ENCODE measurements at places on chromosomes 12 and 14.

DNA sequence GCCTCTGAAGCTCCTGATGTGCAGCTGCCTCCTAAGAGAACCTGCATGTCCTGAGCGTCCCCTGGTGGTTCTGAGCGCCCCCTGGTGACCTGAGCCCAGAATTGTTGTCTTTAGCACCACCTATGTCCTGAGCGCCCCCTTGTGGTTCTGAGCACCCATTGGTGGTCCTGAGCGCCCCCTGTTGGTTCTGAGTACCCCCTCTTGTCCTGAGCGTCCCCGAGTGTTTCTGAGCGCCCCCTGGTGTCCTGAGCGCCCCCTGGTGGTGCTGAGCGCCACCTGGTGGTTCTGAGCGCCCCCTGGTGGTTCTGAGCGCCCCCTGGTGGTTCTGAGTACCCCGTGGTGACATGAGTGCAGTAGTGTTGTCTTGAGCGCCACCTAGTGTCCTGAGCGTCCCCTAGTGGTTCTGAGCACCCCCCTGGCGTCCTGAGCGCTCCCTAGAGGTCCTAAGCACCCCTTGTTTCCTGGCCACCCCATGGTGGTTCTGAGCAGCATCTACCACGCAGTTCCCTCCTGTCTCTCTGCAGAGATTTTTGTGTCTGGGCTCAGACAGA is 782.5 kb downstream of the TMEM121 start:
- no peak for DNase-seq

GRCh38 chr14:54683882-54684794 is 117.2 kb downstream of the SAMD4A start:
- peak; percentile 93 for DNase-seq

DNA sequence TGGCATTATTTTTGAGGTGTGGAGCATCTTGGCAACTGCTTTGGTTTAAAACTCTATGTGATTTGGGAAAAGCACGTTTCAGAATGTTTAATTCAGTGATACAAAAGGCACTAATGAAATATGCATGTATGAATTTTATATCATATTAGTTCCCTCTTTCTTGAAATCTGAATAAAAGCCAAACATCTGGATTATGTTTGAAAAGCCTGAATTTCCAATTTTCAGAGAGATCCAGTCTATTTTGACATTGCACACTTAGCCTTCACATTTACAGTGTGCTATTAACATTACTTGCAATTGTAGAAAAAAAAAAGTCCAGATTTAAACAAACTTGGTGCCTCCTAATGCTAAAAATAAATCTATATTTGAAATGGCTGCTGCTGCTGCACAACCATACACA is 219.1 kb upstream of the NPAS3 start:
- DNase-seq: no peak

DNA sequence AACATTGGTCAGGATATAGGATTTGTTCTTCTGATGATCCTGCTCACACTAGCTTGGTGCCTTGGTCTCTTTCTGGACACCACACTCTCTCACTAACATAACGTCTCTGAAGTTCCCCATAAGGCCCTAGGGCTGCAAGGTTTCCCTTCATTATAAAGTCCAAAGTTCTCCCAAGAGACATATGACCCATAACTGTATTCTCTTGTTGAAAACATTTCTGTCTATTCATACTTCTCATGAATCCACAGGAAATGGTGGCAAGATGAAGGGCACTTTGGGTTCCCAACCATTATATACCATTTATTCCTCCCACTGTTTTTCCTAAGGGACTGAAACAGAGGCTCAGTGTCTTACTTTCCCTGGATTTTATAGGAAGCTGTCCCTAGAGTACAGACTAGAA is 37.1 kb upstream of the KITLG start:
- DNase-seq: no peak

GRCh38 chr12:112894128-112894527 is 12.6 kb upstream of the OAS1 start:
- no peak for DNase-seq

DNA sequence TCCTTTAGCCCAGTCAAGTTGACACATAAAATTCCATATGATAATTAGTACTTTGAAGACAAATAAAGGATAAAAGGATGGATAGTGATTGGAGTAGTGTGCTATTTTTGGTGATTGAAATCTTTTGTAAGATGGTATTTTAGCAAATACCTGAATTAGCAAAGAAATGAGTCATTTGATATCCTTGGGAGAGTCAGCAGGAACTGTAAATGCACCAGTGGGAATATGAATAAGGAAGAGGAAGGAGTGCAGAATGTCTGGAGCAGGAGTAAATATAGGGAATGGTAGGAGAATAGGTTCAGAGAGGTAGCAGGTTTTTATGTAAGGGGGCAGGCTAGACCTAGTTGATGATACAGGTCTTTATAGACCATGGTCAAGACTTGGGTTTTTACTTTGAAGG is 75.0 kb downstream of the TRMT5 start:
- DNase-seq: no peak

DNA sequence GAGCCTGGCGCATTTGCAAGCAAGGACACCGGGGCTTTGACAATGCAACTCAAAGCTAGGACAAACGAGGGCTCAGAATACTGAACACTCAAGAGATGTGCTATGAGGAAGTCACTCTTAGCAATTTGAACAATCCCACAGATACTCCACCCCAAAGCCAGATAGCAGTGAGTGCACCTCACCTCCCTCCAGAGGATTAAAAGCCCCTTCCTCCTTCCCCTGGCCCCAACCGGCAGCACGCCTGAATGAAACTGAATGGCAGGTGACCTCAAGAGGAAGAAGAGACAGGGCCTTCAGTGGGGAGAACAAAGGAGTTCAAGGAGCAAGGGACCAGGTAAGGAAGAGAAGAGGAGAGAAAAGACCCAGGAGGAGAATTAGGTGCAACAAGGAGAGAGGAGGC is 1.9 kb upstream of the KRT78 start:
- DNase-seq: no peak

- DNase-seq: no peak
Observed at GRCh38 chr12:32030151-32030550, 70.9 kb downstream of the RESF1 start.

GRCh38 chr14:20197459-20197858 is 6.8 kb downstream of the OR11G2 start:
- DNase-seq: no peak

DNA sequence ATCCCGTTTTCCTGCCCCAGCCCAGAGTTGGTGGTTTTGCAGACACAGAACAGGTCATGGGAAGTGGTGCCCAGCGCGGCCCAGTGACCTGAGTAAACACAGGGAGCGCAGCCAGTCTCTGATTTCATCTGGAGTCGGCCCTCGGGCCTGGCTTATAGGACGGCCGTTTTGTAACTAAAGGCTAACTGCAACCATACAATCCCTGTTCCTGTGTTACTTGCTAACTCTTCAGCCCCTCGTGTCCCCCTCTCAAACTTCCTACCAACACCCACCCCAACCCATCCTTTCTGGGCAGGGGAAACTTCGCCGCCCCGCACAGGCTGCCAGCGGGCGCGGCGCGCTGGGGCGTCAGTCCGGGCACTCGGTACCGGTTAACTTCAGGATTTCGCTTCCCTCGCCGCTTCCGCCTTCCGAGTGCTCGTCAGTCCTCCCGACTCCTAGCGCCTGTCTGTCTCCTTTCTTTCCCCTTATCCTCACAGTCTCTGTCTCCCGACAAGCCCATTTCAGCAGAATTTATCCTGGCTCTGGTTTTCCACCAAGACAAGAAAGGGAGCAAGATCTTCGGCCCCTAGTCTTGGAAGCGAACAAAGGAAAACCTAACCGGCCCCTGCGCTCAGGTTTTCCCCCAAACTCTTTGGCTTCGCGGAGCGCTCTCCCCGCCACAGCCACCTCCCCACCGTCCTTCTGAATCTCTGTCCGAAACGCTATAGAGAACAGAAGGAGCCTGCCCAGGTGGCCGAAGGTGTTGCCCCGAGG is 2.0 kb downstream of the SIX1 start:
- peak; percentile 77 for DNase-seq

DNA sequence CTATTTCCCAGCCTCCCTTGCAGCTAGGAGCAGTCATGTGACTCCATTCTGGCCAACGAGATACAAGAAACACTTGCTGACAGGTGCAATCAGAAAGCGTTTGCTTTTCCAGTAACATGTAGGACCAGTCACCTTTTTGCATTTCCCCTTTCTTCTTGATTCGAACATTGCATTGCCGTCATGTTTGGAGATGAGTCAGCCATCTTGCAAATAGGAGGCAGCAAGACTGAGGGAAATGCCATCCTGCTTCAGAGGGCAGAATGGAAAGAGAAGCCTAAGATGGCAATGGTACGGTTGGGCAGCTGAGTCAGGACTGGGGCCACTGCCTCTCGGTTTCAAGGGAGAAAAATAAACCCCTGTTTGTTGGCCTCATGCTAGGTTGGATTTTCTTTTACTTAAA is 34.5 kb upstream of the GPR132 start:
- DNase-seq: no peak

- no peak for DNase-seq
Observed at GRCh38 chr14:102418169-102418852, 55.6 kb downstream of the TECPR2 start.

DNA sequence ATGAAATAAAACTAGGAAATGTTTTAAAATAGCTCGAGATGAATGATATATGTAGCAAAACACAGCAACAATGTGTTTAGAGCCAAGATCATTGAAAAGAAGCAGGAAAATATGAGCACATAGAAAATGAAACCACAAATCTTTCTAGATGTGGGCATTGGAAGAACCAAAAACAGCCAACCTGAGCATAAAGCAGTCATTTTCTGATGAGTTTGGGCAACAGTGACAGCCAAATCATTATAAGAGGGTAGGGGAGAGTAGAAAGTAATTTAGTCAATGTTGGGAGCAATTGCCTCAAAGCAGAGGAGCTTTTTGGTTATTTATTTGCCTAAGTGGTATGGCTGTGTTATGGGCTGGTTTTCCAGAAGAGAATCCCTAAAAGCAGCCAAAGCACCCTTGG is 8.8 kb upstream of the BICDL1 start:
- no peak for DNase-seq

- DNase-seq: peak; percentile 81
Observed at GRCh38 chr14:54627540-54628363, 60.8 kb downstream of the SAMD4A start.

GRCh38 chr12:4039931-4040330 is 166.7 kb upstream of the PARP11 start:
- no peak for DNase-seq

DNA sequence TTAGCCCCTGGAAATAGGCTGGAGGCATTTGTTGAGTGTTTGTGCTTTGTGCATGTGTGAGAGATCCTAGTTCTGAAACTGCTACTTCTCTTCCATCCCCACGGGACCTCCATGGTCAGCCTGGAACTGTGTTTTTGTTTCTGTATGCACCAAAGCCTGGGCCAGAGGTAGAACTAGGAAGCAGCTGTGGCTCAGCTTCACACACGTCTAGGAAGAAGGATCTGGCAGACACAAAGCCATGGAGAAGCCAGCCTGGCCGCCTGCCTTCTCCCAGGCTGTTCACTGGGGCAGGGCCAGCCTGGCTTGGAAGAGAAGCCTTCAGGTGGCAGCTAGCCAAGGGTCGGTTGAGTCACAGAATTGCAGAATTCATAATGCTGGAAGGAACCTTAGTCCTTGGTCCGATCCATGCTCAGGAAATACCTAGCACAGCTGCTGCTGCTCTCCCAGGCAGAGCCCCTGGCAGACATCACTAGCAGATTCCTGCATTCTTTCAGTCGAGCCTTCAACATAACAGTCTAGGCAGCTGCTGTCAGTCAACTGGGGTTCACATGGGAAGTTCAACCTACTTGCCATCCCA is 27.0 kb downstream of the RIN3 start:
- peak; percentile 99 for DNase-seq

DNA sequence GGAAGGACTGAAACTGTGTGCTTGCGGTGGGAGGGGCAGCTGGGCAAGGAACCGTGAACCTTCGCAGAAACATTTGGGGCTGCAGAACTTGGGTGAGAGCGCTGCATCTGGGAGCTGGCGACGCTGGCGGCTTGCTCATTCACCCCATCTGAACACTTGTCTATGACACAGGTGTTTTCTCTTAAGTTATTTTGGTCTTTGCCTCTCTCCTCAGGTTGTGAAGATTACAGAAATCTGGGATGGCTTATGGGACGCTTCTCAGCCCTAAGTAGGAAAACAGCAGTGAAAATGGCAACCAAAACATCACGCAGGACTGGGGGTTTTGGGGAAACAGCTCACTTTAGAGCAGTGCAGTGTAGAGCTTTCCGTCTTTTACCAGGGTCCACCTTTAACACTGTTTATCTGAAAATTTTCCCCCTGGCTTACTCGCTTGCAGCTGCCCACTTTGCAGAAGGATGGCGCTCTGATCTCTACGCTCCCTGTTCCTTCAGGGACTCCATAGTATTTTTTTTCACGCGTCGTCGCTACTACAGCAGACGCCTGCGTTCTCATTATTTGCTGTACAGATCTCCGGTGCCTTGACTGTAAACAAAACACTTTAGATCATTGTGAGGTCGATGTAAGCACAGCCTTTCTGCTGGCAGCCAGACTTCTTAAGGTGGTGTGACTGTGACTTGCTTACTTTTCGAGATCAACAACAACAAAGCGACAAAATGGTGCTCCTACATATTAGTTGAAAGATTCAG is 2.7 kb upstream of the CDKN1B start:
- DNase-seq: peak; percentile 48

DNA sequence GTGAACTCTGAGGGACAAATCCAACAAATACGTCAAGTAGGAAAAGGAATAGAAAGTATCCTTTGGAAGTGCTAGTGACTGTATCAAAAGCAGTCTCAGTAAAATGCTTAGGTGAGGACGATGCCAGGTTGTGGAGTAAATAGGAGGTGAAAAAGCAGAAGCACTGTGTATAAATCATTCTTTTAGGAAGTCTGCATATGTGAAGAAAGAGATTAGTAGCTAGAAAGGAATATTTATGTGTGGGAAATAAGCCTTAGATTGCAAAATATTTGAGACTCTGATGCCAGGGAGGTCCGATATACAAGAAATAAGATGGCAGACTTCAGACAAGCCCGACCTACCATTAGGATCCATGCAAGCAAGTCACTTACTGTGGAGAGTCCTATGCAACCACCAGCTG is 7.9 kb downstream of the CEP128 start:
- no peak for DNase-seq

GRCh38 chr12:12240662-12241340 is 26.0 kb downstream of the LRP6 start:
- DNase-seq: no peak

DNA sequence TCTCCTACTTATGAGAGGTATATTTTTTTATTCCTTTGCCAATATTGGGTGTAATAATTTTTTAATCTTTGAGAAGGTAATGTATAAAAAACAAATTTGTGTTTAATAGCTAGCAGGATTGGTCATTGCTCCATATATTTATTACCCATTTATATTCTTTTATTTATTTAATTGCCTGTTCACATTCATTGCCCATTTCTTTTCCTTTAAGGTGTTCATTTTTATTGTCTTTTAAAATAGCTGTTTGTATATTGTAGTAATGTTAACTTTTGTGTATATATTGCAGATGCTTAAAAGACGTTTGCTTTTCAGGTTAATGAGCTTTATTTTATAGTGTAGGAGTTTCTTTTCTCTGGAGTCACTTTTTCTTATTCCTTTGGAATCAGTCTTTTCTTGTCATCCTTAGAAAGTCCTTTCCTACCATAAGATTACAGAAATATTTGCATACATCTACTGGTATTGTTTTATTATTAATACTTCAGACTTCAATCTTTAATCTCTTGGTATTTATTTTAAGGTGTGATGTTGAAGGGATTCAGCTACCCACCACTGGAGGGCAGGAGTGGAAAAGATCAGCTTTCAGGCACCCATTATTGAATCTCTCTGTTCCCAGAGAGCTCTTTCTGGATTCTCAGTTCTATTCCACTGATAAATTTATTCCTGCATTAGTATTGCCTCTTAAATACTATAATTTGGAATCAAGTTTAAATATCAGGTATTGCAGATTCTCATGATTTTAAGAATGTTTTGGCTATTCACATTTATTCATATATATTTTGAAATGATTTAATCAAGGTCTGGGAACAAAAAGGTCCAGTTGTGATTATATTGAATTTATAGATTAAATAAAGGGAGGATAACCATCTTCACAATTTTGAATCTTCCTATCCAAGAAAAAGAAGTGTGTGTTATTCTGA is 17.3 kb downstream of the PPM1A start:
- DNase-seq: no peak
